ENCODE measurements at places on chromosomes 7 and 10.

GRCh38 chr7:33217595-33217994 lies 88.2 kb downstream of the BBS9 start:
- DNase-seq = no peak

- no peak for DNase-seq
These were observed 68.4 kb upstream of the ADAM12 start for GRCh38 chr10:126456632-126457031.

DNA sequence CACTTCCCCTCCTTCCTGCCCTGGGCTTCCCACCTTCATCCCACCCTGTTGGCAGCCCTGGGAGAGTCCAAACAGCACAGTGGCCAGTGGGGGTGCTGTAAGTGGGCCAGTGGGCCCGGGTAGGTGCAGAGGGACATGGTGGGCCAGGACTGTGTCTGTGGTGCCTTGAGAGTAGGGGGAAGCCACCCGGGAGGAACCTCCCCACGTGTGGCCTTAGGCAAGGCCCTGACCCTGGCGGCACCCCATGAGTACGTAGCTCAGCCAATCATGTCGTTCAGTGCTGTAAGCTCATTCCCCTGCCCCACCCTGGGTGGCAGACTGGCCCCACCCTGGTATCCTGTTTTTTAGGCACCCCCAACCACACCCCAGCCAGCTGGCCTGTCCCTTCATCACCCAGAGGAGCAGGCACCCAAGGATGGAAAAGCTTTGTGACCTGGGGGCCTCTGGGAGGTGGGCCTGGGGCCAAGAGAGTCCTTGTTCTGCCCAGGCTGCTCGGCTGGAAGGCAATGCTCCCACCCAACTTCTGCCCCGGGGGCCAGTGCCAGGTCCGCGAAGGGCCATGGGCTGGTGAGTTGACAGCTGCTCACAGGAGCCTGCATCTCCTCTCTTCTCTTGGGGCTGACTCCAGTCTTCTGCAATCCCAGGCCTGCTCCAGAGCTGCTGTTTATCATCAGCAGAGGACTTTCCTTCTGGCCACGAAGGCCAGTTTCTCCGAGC lies 41.6 kb downstream of the TSPAN15 start:
- no peak for DNase-seq

DNA sequence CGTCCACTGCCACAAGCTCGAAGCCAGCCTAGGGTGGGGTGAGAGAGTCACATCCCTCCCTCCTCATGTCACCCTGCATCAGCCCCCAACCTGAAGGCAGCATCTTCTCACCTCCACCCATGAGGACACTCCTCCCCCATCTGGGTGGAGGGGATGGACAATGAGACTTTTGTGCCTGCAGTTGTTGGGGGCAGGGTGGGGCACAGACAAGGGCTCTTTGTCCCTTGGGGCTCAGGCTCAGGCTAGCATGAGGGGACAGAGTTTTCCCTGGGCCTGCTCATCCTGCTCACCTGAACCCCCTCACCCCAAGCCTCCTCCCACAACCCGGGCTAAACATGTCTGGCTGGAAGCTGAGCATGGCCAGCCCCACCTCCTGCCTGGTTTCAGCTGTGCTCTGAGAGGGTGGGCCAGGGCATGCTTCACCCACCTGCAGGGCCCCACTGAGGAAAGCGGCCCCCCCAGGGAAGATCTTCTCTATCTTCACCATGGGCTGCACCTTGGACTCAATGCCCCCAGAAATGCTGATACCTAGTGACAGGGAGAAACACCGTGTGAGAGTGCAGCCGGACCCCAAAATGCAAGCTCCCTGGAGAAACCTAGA lies 9.3 kb downstream of the LZTS2 start:
- DNase-seq = no peak

DNA sequence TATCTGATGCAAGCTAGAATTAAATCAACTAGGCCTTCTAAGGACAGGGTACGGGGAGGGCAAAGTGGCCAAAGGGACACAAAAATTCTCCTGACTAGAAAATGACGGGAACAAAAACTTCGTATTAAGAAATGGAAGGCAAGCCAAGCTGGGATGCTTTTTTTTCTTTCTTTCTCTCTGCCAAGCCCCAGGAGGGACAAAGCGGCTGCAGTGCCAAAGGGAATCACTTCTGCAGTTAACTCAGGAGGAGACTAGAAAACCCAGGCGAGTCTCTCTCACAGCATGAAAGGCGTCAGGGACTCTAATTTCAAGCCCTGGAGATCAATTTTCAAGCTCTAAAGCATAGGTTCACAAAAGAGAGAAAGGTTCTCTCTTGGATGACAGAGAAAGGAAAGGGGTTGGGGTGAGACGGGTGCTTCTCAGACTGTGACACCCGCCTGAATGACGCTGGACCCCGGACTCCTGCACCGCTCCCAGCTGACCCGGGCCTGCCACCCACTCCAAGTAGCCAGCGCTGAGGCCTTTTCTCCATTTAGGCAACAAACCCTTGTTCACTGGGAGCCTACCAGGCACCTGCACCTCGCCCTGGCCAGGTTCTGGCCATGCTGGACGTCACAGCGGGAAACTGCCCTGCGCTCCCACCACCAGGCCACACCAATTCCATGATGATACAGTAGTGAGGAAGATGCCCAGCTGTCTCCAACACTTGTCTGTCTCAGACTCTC lies 56.5 kb downstream of the KIAA1549 start:
- DNase-seq = no peak

DNA sequence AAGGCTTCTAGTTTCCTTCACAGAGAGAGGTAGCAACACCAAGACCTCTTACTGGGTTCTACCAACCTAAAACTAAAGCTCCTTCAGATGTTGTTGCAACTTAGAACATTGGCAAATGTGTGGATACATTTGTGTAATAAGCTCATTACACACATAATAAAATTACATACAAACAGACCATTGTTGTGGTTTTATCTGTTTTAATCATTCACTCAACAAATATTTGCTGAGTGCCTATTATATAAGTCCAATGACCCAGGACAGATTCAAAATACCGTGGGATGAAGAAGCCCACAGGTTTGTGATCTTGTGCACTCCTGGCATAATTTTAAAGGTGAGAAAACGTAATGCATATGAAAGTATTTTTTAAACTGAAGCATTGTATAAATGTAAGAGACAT lies 160.4 kb upstream of the NPVF start:
- DNase-seq = no peak

GRCh38 chr7:1321411-1322239 lies 89.0 kb downstream of the UNCX start:
- no peak for DNase-seq

DNA sequence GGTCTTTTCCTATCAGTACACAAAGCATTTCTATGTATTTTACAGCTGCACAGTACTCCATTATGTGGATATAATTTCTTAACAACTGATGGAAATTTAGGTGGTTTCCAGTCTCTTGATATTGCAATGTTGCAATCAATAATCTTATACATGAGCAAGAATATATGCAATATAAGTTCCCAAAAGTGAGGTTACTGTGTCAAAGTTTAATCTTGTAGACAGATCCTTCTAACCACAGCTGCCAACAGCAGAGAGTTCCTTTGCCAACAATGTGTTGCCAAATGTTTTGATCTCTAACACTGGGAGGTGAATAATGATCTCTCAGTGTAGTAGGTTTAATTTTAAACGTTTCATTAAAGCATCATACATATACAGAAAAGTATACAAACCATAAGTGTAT lies 54.5 kb downstream of the CUL2 start:
- no peak for DNase-seq

DNA sequence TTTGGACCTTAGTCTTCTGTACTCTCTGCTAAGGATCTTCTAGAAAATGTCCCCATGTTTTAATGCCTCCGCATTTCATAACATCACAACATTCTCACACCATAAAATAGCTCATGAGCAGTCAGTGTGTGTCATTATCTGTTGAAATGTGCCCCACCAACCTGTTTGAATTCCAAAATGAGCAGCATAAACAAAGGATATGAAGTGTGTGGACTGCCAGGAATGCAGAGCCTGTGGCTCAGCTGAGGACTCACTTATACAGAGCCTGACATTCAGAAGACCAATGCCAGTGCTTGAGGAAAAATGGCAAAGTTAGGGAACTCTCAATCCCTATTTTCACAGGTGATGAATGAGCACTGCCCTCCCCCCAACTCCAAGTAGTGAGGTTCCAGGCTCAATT lies 621.4 kb downstream of the POM121L12 start:
- DNase-seq = no peak

GRCh38 chr10:15632456-15633091 lies 87.1 kb downstream of the ITGA8 start:
- no peak for DNase-seq

DNA sequence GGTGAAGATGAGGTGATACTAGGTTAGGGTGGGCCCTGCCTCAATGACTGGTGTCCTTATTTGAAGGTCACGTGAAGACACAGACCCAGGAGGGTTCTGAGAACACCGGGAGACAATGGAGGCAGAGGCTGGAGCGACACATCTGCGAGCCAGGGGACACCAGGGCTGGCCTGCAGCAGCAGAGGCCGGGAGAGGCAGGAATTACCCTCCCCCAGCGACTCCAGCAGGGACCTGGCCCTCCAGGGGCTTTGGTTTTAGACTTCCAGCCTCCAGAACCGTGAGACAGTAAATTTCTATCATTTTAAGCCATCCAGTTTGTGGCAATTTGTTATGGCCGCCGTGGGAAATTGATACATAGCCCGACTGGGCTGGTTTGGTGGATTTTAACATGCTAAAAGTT lies 152.2 kb downstream of the DNAJB6 start:
- DNase-seq = no peak

DNA sequence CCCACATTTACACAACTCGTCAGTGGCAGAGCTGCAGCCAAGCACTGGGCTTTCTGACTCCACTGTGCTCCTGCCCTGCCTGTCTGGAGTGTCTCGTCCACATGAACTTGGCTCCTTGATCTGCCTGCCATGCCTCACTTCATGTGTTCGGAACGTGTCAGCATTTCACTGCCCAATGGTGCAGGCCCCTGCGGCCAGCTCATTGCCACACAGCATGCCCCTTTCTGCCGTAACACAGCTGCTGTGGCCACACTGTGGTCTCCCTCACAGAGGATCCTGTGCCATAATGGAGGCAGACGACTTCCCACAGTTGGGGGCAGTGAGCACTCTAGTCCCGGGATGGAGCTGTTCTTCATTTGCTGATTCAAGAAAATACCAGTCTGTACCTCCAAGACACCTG lies 94.2 kb upstream of the GJD4 start:
- no peak for DNase-seq

DNA sequence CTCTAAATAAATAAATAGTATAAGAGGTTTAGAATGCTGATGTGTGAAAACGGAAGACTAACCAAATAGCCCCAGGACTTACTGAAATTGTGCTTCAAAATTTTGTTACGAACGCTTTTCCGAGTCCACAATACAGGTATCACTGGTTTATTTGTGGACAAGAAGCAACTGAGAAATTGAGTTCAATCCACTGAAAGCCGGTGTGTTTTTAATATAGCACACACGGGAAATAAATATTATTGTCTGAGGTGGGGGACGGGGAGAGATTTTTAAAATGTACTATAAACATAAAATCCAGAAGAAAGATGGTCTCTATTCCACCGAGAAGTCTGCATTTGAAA lies 598 bp downstream of the SLC16A12 start:
- DNase-seq = no peak

DNA sequence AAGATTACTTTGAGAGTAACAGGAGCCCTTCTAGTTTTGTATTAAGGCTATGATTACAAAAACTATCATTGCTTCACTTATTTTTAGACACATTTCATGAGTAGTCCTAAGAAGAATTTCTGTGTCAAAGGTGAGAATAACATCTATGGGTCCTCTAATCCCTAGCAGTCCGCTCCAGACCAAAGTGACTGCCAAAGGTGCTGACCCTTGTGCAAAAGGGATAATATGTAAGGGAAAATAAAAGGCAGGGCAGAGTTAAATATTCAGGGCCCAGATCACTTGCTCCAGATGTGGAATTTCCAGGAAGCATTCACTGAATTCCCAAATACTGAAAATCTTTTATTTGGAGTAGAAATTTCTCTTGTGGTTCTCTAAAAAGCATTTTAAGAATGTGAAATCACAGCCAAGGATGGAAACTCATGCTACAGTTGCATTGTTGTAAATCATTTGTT lies 29.3 kb downstream of the RHOBTB1 start:
- DNase-seq = no peak

DNA sequence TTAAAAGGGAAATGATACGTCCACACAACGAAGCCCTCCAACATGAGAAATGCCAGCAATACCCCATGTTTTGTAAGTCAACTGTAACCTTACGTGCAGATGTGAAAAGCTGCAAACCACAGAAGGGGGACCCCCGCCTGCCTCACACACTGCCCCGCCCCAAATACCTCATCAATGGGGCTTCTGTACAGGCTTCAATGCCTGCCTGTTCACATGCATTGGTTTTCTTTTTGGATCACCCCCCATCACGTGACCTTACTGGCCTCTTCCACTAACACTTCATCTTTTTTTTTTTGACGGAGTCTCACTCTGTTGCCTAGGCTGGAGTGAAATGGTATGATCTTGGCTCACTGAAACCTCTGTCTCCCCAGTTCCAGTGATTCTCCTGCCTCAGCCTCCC lies 224.0 kb downstream of the TNS3 start:
- DNase-seq = no peak

DNA sequence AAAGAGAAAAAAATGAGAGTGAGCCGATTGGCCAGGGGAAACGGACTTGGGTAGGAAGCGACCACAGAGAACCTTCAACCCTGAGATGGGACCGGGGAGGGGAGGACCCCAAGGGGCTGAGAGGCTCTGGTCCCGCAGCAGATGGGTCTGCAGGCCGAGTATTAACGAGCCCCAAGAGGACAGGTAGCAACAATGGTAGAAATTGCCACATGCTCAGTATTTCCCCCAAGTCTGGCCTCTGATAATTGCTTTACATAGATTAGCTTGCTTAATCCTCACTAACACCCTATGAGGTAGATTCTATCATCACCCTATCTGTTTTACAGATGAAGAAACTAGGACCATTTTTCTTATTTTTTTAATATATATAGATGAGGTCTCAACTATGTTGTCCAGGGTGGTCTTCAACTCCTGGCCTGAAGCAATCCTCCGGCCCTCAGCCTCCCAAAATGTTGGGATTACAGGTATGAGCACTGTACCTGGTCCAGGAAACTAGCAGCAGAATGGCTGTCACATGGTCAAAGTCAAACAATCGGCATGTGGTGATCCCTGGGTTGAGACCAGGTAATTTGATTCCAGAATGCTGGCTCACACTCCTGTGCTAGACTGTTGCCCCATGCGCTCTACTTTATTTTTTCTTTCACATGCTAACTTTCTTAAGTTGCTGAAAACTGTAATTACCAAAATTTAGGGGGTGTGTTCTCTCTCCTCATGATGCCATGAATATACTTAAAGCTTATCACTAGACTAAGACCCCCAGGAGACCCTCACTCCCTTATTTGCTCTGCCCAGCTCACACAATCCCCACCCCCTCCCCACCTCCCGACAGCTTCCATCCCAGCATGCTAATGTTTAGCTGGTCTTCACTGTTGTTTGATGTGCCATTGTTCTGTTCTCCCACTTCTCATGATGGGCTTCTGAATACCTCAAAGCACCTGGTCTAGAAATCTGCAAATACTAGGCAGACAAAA lies 67.9 kb upstream of the AFAP1L2 start:
- no peak for DNase-seq

DNA sequence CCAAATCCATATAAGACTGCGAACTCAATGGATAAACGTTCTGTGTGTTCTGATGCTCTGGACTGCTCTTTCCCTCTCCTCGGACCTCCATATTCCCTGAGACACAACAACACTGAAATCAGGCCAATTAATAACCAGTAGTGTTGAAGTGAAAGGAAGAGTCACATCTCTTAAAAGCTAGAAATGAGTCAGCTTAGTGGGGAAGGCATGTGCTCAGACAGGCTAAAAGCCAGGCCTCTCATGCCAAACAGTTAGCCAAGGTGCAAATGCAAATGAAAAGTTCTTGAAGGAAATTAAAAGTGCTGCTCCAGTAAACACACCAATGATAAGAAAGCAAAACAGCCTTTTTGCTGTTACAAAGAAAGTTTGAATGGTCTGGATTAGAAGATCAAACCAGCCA lies 29.3 kb downstream of the TNS3 start:
- DNase-seq = no peak

Measured in HEK293T (cell line).